ENCODE measurements at places on chromosomes 7 and 10.
A peak's percentile ranks its signal among the peaks of the same experiment; 100 is the strongest.

GRCh38 chr10:71390461-71390835 lies 6.3 kb upstream of the CDH23 start:
- no peak for DNase-seq

GRCh38 chr7:96273716-96274115 lies 48.2 kb downstream of the SLC25A13 start:
- no peak for DNase-seq

DNA sequence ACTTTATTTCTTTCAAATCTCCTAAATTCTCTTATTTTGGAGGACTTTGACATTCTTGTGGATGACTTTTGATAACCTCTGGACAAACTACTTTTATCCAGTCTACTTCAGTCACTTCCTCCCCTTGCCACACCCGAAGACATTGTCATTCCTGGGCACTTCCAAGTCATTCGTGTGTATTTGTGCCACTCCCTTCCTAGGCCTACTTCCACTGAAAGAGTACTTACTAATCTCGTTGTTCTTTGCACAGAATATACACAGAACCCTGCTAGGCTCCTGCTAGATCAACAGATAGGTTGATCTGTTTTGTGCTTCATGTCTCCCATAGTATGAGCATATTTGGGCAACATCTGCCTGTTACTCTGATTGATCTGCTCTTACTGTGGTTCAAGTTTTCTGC lies 355.4 kb downstream of the HGF start:
- DNase-seq = no peak

GRCh38 chr7:80060218-80060806 lies 74.3 kb upstream of the GNAI1 start:
- peak; percentile 73 for DNase-seq

GRCh38 chr10:62059217-62059920 lies 157.9 kb downstream of the ARID5B start:
- DNase-seq = no peak

DNA sequence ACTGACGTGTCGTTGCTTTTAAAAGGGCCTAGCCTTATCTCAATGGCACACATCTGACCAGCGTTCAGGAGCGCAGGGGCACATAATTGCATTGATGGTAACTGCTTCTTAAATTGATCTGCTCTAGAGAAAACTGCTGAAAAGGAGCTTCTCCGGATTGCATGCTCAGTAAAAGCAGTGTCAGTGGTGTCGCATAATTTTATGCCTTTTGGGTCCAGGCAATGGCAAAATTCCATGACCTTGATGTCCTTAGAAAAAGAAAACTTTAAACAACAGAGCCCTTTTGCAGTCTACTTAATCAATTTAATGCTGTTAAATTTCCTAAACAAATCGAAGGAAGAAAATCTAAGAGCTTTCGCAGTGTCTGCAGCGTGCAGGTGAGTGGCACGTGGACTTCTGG lies 75.7 kb downstream of the PTPRE start:
- DNase-seq = no peak

- peak; percentile 30 for DNase-seq
These were observed 181.1 kb upstream of the ASAH2 start for GRCh38 chr10:50432211-50433009.

GRCh38 chr10:53716156-53716555 lies 943.6 kb upstream of the MBL2 start:
- no peak for DNase-seq

GRCh38 chr10:113557903-113558321 lies 5.1 kb downstream of the HABP2 start:
- DNase-seq = no peak

DNA sequence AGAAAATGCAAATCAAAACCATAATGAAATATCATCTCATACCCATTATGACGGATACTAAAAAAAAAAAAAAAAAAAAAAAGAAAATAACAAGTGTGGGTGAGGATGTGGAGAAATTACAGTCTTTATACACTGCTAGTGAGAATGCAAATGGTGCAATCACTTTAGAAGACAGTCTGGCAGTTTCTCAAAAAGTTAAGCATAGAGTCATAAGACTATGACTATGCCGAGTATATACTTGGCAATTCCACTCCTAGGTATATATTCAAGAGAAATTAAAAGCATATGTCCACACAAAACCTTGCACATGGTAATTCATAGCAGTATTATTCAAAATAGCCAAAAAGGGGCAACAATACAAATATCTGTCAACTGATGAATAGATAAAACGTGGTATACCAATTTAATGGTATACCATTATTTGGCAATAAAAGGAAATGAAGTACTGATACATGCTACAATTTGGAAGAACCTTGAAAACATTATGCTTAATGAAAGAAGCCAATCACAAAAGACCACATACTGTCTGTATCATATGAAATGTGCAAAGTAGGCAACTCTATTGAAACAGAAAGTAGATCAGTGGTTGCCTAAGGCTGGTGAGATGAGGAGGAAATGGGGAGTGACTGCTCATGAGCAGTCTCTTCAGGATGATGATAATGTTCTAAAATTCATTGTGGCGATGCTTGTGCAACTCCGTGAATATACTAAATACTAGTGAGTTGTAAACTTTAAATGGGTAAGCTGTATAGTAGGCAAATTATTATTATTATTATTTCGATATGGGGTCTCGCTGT lies 90.1 kb upstream of the NANOS1 start:
- DNase-seq = no peak

- no peak for DNase-seq
These were observed 99.1 kb downstream of the PLCE1 start for GRCh38 chr10:94092848-94093247.

Measured in LNCaP clone FGC (cell line).